Vein endothelial cell (primary cell): ENCODE measurements at places on chromosomes 16 and 17. TPM values are rescaled to one million over a fixed set of nuclear protein-coding genes. Genes with fewer than 3 reads are reported as not detected.

Gene FBXW10B
- total RNA-seq, result 0.98 and 1.1 TPM in 2 replicates

Gene UMOD
- not detected in 2 replicates for total RNA-seq

Gene KRTAP1-5
- total RNA-seq, result not detected in 2 replicates

Gene LPO
- total RNA-seq, result not detected in 2 replicates

Gene EXOC3L1
- total RNA-seq, result 4.2 and 4.9 TPM in 2 replicates

Gene KRTAP2-1
- not detected in 2 replicates for total RNA-seq

Gene APOH
- not detected in 2 replicates for total RNA-seq

Gene KRT36
- not detected in 2 replicates for total RNA-seq

Gene CDH16
- not detected in 2 replicates for total RNA-seq

Gene CCL7
- total RNA-seq, result 0.38 TPM in 1 of 2 replicates, not detected in the other

Gene TBC1D3
- total RNA-seq, result not detected in 2 replicates

Gene B9D1
- 18.9 and 20.6 TPM in 2 replicates for total RNA-seq

Gene PRAC2
- total RNA-seq, result not detected in 2 replicates

Gene TEX19
- total RNA-seq, result under 0.01 TPM in 1 of 2 replicates, not detected in the other

Gene HS3ST4
- total RNA-seq, result not detected in 2 replicates

Gene TNS4
- total RNA-seq, result not detected in 2 replicates

Gene MYLK3
- total RNA-seq, result 0.10 and 0.33 TPM in 2 replicates

Gene ATF7IP2
- total RNA-seq, result 5.6 and 7.1 TPM in 2 replicates

Gene ASIC2
- not detected in 2 replicates for total RNA-seq

Gene TEDC2
- total RNA-seq, result 9.2 and 10.1 TPM in 2 replicates

Gene WSCD1
- total RNA-seq, result 28.4 and 30.1 TPM in 2 replicates

Gene SDR42E2
- not detected in 2 replicates for total RNA-seq

Gene ATP2A1
- total RNA-seq, result 0.19 and 1.6 TPM in 2 replicates

Gene CD300E
- not detected in 2 replicates for total RNA-seq

Gene PPY
- not detected in 2 replicates for total RNA-seq

Gene SEPTIN1
- total RNA-seq, result not detected in 2 replicates

Gene OR3A1
- not detected in 2 replicates for total RNA-seq

Gene SMIM22
- not detected in 2 replicates for total RNA-seq

Gene DRC3
- 1.7 and 2.0 TPM in 2 replicates for total RNA-seq

Gene SAMD14
- 5.3 and 10.5 TPM in 2 replicates for total RNA-seq

Gene TBC1D3E
- not detected in 2 replicates for total RNA-seq

Gene DPEP2
- total RNA-seq, result under 0.01 and 0.57 TPM in 2 replicates

Gene TAC4
- total RNA-seq, result not detected in 2 replicates

Gene TAF15
- 67.6 and 71.3 TPM in 2 replicates for total RNA-seq

Gene SNX20
- not detected in 2 replicates for total RNA-seq

Gene SMTNL2
- total RNA-seq, result not detected in 2 replicates

Gene ZP2
- total RNA-seq, result not detected in 2 replicates

Gene B4GALNT2
- total RNA-seq, result not detected in 2 replicates

Gene CLEC18C
- total RNA-seq, result not detected in 2 replicates

Gene SDR42E1
- total RNA-seq, result 2.6 and 6.2 TPM in 2 replicates

Gene AANAT
- total RNA-seq, result not detected in 2 replicates

Gene KREMEN2
- total RNA-seq, result not detected in 2 replicates

Gene CARD14
- total RNA-seq, result 0.10 TPM in 1 of 2 replicates, not detected in the other

Gene FBXL16
- under 0.01 and 0.29 TPM in 2 replicates for total RNA-seq

Gene CKLF
- 60.1 and 61.9 TPM in 2 replicates for total RNA-seq

Gene NXPH3
- 1.4 and 1.6 TPM in 2 replicates for total RNA-seq

Gene OTOP3
- not detected in 2 replicates for total RNA-seq

Gene CIBAR2
- 0.33 TPM in 1 of 2 replicates, not detected in the other for total RNA-seq

Gene NUDT7
- 3.6 and 5.9 TPM in 2 replicates for total RNA-seq

Gene OR1F1
- 0.33 TPM in 1 of 2 replicates, not detected in the other for total RNA-seq

Gene FAM234A
- 83.6 and 104 TPM in 2 replicates for total RNA-seq

Gene STX1B
- total RNA-seq, result 0.33 and 0.48 TPM in 2 replicates

Gene CTRB2
- total RNA-seq, result not detected in 2 replicates
